Right ventricle myocardium superior (tissue), 1 donor: ENCODE measurements at places on chromosomes 5 and 9. TPM values are rescaled to one million over a fixed set of nuclear protein-coding genes. Genes with fewer than 3 reads are reported as not detected.

DNA sequence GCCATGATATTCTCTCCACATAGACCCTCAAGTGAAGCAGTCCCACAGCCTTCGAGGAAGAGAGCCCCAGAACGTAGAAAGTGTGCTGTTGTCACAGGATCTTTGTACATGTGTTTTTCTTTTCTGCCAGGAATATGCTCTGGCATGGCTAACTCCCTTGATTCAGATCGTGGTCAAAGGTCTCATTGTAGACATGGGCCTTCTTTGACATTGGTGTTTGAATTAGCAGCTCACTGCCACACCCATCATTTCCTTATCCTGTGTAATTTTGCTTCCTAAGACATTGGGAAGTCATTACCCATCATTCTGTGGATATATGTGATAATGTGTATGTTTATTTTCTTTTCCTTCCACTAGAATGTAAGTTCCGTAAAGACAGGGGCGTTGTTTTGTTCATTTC, 25.5 kb downstream of the MTRR start:
- DNase-seq: no peak

- no peak for DNase-seq
Observed at GRCh38 chr5:65213921-65214525, 267.7 kb downstream of the ADAMTS6 start.

- DNase-seq: no peak
Observed at GRCh38 chr5:35488791-35489190, 128.9 kb upstream of the SPEF2 start.

DNA sequence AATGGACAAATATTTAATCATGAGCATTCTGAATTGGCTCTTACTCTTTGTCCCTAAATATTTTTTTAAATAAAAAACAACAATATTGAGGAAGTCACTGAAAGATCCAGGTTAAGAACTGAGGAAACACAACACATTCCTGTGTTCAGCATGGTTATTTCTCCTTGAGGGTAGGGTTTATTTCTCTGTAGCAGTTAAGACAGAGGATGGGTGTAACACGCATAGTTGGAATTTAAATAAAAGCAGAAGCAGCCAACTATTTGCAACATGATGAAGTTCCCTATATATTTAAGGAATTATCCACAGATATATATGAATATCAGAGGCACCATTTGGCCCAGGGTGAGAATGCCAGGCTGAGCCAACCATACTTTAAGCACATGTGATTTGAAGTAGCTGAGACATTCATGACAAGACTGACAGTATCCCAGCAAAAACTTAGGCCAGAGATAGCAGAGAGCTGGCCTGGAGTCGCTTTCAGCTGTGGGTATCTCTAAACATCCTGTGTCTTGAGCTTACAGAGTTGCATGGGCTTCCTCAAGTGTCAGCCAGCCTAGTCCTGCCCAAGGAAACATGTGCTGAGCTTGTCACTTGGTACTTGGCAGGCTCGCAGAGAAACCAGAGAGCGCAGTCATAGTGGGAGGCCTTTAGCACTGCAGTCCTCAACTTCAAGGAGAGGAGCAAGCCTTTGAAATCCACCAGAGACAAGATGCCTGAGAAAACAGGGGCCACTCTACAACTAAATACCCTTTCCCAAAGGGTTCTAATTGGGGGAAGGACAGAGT, 43.6 kb downstream of the SEMA5A start:
- no peak for DNase-seq

The BAAT gene
- total RNA-seq: 0.08 TPM

The BTNL8 gene
- not detected for total RNA-seq

The CREBRF gene
- total RNA-seq: 23.9 TPM
